RPMI7951 (cell line): ENCODE measurements at places on chromosomes 11 and 22. TPM values are rescaled to one million over a fixed set of nuclear protein-coding genes. Genes with fewer than 3 reads are reported as not detected.
A peak's percentile ranks its signal among the peaks of the same experiment; 100 is the strongest.

GRCh38 chr11:102494216-102494615 lies 36.3 kb downstream of the MMP7 start:
- peak; percentile 55 for DNase-seq

- no peak for DNase-seq
Observed at GRCh38 chr11:106233191-106233590, 155.7 kb downstream of the AASDHPPT start.

DNA sequence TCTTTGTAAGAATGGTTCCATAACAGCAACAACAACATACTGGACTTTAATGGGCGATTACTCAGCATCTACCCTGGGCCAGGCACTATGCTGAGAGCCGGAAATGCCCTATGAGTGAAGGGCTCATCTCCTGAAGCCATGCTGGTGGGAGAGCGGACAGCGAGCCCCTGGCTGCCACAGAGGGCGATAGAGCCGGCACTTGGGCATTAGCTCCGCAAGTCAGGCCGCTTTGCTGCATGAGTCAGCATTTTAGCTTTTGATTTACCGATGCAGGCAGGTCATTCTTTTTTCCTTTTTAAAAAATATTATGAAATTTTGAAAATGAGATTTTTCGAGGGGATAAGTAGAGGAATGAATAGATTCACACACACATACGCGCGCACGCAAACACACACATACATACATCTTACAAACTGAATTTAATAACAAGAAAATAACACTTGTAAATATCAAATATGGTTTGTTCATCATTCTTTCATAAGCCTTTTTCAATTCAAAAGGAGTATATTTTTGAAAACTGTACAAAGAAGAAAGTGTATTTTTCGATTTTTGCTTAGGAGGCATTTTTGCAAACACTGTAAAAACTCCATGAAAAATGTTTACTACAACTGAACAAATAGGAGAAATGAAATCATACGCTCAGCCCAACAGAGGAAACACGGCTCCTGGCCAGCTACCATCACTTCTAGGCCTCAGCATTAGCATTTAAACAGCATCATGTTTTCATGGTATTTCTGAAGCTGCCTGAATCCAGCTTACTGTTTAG lies 667.3 kb downstream of the OPCML start:
- no peak for DNase-seq

DNA sequence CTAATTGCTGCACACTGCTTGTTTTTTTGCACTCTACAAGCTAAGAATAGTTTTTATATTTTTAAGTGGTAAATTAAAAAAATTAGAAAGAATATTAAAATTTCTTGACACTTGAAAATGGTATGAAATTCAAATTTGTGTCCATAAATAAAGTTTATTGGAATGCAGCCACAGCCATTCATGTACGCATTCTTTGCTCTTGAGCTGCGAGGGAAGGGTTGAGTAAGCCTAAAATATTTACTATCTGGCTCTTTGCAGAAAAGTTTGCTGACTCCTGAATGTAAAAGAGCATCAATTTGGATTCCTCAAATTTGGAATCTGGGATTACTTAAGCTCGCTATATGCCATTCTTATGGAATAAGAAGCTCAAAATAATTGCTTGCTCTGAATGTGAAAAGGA lies 3.4 kb upstream of the ADAMTS8 start:
- no peak for DNase-seq

DNA sequence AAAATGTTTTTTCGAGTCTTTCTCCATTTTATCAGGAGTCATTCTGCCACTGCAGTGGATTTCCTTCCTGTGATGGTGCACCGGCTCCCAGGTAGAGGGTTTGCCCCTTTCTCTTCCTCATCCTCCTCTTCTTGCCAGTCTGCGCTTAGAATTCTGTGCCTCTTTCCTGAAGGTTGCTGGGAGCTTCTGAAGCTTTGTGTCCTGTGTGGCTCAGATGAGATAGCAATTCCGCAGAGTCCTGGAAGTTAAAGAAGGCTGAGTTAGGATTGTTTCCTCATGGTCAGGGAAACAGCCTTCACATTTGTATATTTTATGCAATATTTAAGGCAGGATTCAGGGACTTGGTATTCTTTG lies 264 bp downstream of the BCO2 start:
- DNase-seq: no peak

DNA sequence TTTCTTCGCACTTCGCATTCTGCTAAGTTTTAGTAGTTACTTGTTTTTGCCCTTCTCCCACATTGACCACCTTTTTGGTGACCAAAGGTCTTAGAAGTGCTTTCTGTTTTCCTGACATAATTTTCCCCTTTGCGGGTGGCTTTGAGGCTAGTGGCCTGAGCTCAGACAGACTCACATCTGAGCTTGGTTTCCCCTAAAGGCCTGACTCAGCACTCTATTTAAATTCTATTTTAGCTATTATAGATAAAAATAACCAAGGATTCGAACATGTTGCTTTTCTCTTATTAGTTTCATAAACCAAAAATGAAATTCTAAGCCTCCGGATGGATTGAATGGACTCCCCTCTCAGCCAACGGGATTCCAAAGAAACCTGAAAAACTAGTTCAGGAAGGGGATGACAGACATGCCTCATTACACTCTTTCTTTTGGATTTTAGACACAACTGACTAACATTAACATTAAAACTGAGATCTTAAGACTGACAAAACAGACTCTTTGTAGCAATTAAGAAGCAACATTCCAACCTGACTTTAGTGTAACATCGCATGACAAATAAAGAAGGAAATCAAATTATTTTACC lies 258.5 kb downstream of the LUZP2 start:
- DNase-seq: no peak

DNA sequence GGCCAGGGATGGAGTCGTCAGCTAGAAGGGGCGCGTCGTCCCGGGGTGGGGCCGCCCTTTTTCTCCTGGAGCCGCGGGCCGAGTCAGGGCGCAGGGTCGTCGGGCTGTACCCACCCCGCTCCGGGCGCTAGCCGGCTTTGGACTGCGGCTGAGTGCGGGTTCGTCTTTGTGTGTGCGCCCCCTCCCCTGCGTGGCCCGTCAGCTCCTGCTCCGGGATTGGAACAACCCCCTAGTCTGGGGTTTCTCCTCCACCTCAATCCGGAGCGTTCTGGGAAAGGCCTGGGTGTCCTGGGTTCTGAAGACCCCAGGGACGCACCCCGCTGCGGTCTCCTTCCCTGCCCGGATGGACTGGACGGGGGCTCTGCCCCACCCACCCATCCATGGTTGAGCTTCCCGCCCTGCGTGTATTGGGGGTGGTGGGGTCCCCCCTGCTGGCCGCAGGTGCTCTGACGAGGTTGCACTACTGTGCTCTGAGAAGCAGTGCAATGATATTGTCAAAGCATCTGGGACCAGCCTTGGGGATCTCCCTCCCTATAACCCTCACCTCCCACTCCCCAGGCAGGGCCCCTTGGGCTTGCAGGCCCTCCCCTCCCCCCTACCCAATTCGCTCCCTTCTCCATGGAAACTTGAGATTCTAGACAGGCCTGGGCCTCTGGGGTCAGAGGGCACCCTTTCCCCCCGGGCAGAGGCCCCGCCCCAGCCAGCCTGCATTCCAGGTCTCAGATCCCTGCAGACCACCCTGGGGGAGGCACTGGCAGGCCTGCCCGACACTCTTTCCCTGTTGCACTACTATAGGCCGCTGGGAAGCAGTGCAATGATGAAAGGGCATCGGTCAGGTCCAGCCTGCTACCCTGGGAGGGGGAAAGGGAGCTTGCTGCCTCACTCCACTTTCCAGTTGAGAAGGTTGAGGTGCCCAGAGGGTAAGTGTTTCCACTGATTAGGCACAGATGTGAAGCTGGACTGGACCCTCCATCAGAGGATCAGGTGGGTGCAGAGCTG lies 10.7 kb downstream of the SDF2L1 start:
- no peak for DNase-seq

DNA sequence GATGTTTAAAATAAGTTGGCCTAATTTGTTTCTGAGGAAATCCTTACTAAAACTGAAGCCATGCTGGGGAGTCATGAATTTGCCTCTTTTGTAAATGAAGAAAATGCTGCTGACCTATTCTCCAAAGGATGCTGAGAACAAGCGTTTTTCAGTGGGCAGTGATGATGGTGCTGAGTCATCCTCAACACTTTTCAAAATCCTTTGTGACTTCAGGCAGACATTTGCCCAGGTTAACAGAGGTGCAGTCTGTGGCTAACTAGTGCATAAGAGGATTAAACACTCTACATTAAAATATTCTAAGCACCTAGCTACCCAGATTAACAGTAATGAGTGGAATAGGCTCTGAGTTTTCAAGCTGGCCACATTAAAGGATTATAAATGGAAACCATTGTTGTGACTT lies 509.0 kb downstream of the DLG2 start:
- DNase-seq: no peak

DNA sequence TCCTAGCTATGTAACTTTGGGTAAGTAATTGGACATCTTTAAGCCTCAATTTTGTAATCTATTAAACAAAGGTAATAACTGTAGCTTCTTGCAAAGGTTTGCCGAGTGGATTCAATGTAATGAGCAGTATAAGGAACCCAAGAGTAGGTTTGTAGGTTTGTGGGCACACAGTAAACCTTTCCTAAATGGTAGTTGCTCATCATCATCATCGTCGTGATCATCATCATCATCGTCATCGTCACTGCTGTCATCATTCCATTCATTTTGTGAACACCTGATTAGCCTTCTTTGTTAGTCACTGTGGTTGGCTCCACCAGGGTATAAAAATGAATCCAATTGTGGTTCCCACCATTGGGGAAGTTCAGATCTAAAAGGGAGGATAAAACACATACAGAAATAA lies 223.1 kb upstream of the KIRREL3 start:
- no peak for DNase-seq

GRCh38 chr11:37502202-37502601 lies 904.2 kb upstream of the RAG2 start:
- DNase-seq: no peak

DNA sequence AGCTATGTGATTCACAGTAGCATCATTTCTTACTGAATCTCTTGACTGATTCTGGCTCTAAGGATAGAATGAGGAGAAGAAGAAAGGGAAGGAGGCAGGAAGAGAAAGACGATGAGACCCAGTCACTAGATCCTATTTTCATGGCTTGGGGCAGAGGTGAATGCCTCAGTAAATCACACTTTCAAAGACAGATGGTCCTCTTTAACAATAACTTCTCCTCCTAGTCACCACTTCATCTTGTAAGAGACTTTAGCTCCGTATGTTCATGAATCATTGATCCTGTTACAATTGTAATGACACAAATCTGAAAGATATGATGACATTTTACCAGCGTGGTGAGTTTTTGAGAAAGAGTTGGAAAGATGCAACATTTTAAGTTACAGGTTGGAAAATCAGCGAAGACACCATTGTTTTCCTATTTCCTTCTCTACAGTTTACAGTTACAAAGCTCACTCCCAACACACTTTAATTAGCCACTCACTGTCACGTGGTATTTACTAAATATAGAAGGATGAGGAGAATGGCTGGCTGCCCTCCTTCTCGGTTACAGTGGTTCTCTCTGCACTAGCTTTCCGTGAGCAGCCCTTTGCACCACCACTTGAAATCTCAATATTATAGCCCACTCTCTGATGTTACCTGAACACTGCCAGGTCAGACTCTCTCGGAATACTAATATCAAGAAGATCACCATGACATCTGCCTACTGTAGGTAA lies 205.8 kb downstream of the CADM1 start:
- DNase-seq: no peak

GRCh38 chr22:43992331-43992821 lies 31.7 kb upstream of the PARVB start:
- peak; percentile 96 for DNase-seq

DNA sequence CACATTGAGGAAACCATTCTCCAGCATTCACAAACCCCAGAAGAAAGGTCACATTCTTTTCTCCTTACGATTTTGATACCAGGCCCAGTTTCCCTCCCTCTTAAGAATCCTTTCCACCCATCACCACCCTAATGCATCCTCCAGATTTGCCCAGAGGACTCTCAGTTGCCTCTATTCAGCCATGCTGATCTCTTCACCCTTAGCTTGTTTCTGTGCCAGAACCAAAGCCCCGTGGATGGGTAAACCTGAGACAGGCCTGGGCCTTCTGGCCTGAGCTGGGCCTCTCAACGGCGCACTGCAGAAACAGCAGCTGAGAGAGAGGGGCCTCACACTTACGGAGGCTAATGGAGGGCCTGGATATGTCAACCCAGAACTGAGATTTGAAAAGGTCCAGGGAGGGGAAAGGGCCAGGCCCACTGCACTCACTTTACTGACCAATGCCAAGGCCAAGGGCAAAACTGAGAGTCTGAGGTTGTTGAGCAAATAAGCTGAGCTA lies 32.2 kb upstream of the OAF start:
- DNase-seq: peak; percentile 18

- DNase-seq: peak; percentile 29
Observed at GRCh38 chr11:116224154-116224888, 548.5 kb downstream of the BUD13 start.

- no peak for DNase-seq
Observed at GRCh38 chr11:120316880-120317688, 8.0 kb upstream of the TLCD5 start.

DNA sequence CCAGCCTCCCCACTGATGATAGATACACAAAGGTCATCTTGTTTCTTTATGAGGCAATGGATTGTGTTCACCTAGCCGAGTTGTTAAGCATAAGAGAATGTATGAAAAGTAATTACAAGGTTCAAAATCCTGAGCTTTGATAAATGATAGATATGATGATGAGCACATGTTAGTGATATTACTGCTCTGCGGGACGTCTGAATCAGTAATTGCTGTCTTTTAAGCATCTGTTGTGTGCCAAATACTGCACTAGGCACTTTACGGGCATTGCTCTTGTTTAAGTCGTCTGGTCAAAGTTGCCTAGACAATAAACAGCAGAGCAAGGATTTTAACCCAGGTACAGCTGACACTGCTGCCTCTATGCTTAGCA lies 559 bp upstream of the RNF141 start:
- DNase-seq: no peak

- DNase-seq: no peak
Observed at GRCh38 chr11:104332110-104332509, 168.2 kb upstream of the PDGFD start.

- DNase-seq: peak; percentile 63
Observed at GRCh38 chr22:24156141-24156912, 25.0 kb upstream of the SUSD2 start.

DNA sequence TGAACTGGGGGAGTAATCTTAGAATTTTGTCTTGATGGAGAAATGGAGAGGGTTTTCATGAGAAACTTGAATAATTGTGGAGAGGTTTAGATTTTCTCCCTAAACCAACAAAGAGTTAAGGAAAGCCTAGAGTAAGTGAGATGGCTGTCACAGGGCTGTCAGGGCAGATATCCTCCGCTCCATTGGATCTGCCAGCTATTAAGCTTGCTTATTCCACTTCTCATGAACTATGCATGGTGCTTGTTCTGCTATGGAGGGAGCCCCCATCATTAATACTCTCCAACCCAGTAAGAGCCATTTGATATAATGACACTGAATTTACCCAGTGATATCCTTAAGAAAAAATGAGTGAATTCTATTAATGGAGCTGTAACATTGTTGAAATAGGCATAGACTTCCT lies 342.8 kb upstream of the MTNR1B start:
- no peak for DNase-seq

- no peak for DNase-seq
Observed at GRCh38 chr11:120871924-120872323, 152.0 kb upstream of the TBCEL start.

The APOA4 gene
- total RNA-seq: not detected in 2 replicates

The AP1B1 gene
- total RNA-seq: 40.3 and 48.8 TPM in 2 replicates

The SERHL2 gene
- 2.2 and 2.5 TPM in 2 replicates for total RNA-seq

The MAML2 gene
- 9.4 and 14.8 TPM in 2 replicates for total RNA-seq

The NECTIN1 gene
- total RNA-seq: 4.3 and 7.7 TPM in 2 replicates

The NNMT gene
- 344 and 368 TPM in 2 replicates for total RNA-seq

The TTLL8 gene
- total RNA-seq: not detected in 2 replicates

The MCHR1 gene
- not detected in 2 replicates for total RNA-seq

The MYEOV gene
- total RNA-seq: 8.3 and 9.5 TPM in 2 replicates
